ENCODE measurements at places on chromosomes 16 and 17. TPM values are rescaled to one million over a fixed set of nuclear protein-coding genes. Genes with fewer than 3 reads are reported as not detected.

Gene TEX19
- total RNA-seq = not detected

Gene TEKT5
- total RNA-seq = not detected

Gene KRT16
- not detected for total RNA-seq

Gene C17orf100
- total RNA-seq = 1.6 TPM

Gene LGALS9B
- total RNA-seq = not detected

Gene SLX1A
- total RNA-seq = 16.4 TPM

Gene DVL2
- 33.4 TPM for total RNA-seq

Gene TBC1D3I
- total RNA-seq = not detected

Gene HSD11B2
- 0.18 TPM for total RNA-seq

Gene SLC52A1
- 0.18 TPM for total RNA-seq

Gene TERB1
- total RNA-seq = not detected

Gene GAS2L2
- total RNA-seq = 0.18 TPM

Gene GGA3
- total RNA-seq = 8.8 TPM

Gene FTO
- total RNA-seq = 82.3 TPM

Gene BAHCC1
- 30.8 TPM for total RNA-seq

Gene TMEM238L
- not detected for total RNA-seq

Gene CENPX
- total RNA-seq = 69.9 TPM

Gene SMIM36
- total RNA-seq = not detected
